ENCODE measurements at places on chromosomes 4 and X.

DNA sequence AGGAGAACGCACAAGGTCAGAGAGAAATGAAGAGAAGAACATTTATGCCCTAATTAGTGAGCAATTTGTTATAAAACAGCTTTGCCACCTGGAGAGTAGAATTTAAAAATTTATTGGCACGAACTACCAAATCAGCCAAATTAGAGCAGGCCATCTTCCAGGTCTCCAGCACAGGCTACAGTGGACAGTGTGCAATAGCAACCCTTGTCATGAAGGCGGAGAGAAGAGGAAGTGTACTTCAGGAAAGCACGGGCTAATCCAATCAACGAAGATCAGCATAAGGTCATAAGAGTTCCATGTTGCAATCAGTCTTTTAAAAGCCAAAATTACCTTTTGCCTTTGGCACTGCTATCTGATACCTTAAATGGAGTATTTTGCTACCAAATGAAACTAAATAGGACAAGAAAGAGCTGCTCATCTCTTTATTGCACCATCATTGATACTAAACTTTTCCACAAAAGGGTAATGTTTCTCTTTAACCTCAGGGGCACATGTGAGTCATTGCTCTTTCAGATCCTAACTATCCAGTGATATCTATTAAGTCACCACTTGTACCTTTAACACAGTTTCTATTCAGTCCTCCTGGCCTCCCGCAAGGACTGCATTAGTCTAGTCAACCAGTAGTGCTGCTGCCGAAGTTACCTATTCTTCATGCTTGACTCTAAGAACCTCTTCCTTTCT lies 19.9 kb downstream of the ANK2 start:
- no peak for DNase-seq

DNA sequence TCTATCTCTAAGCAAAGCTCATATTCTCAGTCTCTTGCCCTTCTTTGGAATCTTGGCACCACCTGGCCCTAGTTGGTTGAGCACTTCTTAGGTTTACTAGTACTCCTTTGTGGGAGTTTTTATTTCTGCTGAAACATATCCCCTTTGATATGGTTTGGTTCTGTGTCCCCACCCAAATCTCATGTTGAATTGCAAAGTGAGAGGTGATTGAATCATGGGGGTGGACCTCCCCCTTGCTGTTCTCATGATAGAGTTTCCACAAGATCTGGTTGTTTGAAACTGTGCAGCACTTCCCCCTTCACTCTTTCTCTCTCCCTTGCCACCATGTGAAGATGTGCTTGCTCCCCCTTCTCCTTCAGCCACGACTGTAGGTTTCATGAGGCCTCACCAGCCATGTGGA lies 22.2 kb upstream of the SYNPO2 start:
- no peak for DNase-seq

DNA sequence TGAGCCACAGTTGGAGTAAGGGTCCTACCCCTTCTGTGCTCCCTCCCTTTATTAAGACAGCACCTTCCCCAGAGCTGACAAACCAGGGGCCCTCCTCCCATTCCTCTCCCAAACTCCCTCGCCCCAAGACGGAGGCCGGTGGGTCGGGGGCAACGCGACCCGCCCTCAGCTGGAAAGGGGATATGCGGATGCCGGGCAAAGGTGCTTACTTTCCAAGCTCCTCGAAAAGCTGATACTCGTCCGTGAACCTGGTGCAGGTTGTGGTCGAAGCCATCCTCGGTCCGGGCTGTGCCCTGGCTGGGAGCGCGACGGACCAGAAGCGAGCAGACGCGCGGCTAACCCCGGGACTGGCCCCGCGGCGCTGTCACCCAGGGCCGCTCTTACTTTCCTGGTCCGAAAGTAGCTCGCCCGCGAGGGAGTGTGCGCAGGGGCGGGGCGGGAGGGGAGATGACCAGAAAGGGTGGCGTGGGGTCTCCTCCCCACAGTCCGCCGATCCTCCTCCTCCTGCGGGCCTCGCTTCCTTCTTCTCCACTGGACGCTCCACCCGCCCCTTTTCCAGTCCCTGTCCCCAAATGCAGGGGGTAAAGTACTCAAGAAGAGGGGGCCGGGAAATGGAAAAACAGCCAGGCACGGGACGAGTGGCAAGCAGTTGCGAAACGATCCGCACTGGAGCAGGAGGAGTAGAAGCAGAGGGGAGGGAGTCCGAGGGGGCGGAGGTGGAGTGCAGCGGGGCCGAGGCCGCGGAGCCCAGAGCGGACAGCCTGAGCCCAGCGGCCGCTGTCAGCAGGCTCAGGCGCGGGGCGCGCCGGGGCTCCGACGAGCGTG lies 531 bp downstream of the CAMK2D start:
- DNase-seq: peak; percentile 30

- no peak for DNase-seq
Observed at GRCh38 chr4:57548856-57549255, 438.7 kb upstream of the IGFBP7 start.

DNA sequence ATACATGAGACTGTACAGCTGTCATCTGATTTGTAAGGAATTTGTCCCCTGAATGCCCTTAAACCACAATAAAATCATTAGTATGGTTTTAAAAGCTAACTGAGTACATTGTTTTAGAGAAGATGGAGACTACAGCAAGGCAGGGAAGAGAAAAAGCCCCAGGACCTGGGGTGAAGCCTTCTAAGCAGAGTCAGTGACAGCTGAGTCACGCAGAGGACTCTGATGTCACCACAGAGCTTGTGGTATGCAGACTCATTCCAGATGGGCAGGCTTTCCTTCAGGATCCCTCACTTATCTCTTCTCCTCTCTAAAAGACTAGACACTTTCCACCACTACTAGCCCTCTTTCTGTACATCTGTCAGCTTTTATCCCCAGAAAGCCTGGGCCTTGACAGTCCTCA lies 97.1 kb upstream of the ATOH1 start:
- no peak for DNase-seq

GRCh38 chr4:118969359-118969758 lies 80.7 kb downstream of the SYNPO2 start:
- no peak for DNase-seq

GRCh38 chr4:43379016-43379415 lies 486.5 kb downstream of the GRXCR1 start:
- no peak for DNase-seq

- DNase-seq: no peak
Observed at GRCh38 chr4:25958110-25958509, 44.1 kb downstream of the SMIM20 start.

DNA sequence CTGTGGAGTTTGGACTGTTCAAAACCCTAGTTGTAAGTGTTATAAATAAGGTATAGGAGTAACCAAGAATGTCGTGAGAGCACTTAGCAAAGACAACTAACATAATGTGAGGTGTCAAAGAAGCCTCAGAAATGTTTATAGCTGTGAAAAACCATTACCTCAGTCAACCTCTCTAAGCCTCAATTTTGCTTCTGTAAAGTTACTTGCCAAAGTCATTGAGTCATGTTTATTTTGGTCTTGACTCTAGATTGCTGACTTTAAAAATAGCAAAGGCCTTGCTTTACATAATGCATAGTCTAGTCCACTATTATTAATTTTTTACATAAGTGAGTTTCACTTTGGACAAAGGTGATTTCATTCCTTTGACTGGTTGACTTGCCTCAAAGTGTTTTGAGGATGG lies 257.6 kb upstream of the CXXC4 start:
- DNase-seq: no peak

- no peak for DNase-seq
Observed at GRCh38 chr4:1960170-1960825, 48.5 kb downstream of the NELFA start.

- no peak for DNase-seq
Observed at GRCh38 chr4:152328582-152328981, 207.3 kb downstream of the FBXW7 start.

- no peak for DNase-seq
Observed at GRCh38 chrX:39625810-39626209, 471.9 kb downstream of the BCOR start.

DNA sequence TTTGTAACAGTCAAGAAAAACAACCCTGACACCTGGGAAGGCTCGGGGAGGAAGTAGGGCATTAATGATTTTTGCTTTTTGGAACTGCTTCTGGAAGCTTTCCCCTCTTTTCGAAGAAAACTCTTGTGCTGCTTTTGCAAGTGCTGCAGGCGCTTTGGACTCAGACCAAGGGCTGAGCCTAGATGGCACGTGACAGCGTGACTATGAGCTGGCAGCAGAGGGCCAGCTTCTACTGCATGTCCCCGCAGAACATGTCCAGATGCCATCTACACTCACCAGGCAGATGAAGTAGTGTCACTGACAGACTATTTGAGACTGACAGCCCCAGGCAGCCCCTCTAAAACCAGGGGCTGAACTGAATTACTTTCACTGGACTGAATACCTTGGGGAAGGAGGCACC lies 6.2 kb downstream of the NR0B1 start:
- no peak for DNase-seq

DNA sequence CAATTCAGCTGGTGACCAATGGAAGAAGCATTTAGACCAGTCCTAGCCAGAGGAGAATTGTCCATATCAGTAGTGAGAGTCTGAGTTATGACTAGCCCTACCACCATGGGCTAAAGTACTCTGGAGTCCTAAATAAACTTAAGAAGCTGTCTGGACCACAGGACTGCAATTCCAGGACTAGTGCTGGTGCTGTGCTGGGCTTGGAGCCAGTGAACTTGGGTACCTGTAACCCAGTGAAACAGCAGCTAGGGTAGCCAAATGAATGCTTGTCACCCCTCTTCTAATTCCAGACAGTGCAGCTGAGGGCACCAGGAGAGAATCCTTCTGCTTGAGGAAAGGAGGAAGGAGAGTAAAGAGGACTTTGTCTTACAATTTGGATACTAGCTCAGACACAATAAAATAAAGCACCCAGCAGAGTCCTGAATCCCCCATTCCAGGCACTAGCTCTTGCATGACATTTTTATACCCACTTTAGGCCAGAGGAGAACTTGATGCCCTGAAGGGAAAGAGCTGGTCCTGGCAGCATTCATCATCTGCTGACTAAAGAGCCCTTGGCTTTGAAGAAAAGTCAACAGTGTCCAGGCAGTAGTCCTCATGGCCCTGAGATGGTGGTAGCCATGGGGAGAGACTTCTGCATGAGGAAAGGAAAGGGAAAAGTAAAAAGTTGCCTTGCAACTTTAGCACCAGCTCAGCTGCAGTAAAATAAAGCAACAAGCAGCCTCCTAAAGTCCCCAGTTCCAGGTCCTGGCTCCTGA lies 2675.7 kb downstream of the PCDH7 start:
- no peak for DNase-seq

- DNase-seq: no peak
Observed at GRCh38 chr4:87530868-87531267, 1.7 kb upstream of the SPARCL1 start.

DNA sequence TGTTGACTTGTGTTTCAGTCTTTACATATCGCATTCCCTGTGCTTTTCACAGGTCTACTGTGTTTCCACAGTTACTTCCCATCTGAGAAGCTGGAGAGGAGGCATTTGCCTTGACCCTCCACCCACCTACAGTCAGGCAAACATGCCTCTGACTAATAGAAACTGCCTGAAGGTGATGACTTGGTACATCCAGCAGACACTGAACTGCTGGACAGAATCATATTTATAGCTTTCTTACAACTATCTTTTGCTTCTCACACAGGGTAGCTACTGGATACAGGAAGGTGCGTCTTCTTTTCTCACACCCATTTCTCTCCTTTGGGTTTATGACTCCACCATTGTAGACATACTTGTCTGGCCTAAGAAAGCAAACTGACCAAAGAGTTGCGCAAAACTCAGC lies 58.0 kb downstream of the VGLL1 start:
- DNase-seq: no peak

GRCh38 chrX:120725874-120726273 lies 96.0 kb upstream of the C1GALT1C1 start:
- no peak for DNase-seq

GRCh38 chr4:174869339-174869738 lies 40.3 kb upstream of the GLRA3 start:
- no peak for DNase-seq

DNA sequence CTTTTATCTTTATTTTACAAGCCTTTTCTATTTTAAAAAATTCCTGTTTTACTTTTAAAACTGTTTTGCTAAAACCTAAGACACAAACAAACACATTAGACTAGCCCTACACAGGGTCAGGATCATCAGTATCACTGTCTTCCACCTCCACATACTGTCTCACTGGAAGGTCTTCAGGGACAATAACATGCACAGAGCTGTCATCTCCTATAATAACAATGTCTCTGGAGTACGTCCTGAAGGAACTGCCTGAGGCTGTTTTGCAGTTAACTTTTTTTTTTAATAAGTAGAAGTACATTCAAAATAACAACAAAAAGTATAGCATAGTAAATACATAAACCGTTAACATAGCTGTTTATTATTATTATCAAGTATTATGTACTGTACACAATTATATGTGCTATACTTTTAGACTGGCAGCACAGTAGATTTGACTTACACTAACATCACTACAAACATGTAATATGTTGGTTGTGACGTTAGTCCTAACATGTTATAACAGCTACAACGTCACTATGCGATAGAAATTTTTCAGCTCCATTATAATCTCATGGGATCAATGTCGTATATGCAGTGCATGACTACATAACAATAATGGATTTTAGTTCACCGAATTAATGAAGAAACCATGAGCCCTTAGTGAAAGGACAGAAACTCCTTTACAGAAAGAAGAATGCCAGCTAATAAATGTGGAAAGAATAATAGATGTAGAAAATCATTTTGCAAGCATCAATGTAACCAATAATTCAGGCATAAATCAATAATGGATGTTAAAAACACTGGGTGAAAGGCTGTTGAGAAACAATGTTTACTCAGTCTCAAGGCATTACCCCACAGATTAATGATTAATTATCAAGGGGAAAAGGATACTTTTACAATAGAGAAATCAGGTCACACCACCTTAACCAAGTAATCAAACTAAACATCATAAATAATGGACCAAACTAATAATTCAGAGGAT lies 49.2 kb downstream of the FBXW7 start:
- no peak for DNase-seq

DNA sequence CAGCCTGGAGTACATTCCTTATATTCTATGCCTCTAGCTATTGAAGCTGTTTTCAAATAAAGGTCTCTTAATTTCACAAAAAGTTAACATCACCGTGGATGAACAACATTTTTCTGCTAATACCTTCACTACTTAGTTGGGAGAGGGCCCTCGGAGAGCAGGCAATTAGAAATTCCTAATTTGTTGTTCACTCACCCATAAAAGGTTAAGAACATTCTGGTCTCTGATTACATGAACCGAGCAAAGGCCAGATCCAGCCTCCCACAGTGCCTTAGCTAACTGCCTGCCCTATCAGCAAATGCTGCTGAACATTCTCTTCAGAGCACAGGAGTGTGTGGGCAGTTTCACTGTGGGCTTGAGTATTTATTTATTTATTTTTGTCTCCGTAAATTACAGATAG lies 36.0 kb upstream of the TTC29 start:
- no peak for DNase-seq

DNA sequence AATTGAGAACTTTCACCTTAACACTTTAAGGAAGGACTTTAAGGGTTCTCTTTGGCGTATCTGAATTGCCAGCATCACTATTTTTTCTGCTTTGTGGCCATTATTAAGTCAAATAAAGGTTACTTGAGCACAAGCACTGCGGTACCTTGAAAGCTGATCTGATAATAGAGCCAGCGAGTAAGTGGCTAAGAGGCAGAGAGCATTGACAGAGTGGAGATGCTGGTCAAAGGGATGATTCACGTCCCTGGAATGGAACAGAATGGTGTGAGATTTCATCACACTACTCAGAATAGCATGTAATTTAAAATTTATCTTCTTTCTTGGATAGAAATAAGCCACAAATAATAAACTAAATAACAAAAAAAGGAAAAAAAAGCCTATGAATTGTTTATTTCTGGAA lies 57.1 kb upstream of the NPFFR2 start:
- DNase-seq: no peak
